ENCODE measurements at places on chromosomes 5 and 9.

DNA sequence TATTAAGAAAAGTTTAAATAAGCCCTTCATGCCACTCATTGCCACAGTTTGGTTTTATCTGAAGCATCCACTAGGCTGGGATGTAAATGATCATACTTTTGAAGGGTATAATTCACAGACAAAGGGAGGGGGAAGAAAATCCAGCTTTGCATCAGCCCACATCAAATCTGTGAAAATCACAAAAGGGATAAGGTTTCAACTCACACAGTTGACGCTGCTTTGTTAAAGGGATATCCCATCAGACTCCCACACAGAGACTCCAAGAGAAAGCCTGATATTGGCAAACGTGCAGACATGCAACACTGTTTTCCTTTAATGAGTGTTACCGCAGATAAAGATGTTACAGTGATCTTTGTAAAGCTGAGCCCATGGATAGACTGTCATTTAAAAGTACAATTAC is 602.9 kb downstream of the TLE1 start:
- no peak for DNase-seq

DNA sequence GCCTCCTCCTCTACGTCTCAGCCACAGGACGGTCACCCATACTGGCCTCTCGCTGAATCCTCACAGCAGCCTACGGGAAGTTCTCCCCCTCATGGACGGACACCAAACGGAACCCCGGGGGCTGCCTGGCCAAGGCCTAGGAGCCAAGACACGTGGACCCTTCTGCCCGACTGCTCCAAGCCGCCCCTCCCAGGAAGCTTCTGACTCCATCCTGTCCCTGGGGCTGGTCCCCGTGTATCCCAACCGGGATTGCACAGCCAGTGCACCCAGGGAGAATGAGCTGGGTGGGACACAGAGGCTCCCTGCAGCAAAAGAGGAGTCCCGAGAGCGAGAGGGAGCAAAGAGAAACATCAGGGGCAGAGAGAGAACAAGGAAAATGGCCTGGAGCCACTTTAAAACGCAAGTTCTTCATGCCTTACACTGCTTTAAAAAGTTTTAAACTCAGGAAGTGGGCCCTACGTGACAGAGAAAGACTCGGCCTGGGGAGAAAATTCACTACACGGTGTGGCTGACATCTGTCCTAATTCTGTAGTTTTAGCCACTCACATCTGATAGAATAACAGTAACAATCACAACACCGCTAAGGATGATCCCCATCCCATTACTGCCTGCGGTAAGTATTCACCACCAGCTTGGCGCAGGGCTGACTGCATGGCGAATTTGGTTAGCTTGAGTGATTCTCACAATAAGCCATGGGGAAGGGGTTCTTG is 3.0 kb downstream of the FAM78A start:
- no peak for DNase-seq

DNA sequence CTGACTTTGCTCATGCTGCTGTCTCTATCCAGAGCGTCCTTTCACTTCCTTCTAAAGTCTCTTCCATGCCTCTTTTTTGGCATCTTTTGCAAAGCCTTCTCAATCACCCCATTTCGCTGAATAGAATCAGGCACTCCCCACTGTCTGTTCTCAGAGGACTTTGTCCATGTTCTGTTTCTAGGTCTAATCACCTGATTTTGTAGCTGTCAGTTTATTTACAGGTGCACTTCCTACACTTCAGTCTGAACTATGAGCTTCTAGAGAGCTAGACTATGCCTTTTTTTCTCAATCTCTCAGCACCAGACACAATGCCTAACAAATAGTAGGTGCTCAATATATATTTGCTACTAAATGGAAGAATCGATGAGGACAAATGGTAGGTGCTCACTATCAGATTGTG is 29.9 kb downstream of the TLR4 start:
- no peak for DNase-seq

DNA sequence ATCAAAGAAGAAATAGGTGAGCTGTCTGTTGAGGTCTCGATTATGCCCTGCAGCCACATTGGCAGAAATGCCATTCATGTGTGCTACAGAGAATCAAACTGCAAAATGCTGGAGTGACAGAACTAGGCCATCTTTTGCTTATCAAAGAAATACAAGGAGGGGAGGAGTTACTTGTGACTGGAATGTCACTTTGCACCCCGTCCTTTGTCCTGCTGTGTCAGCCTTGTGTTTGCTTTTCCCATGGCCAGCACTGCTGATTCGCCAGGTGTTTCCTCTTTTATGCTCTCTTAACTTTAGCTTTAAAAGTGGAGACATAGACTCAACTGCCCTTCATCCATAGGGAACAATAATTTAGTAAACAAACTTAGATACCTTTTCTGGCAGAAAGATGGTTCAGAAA is 54.3 kb downstream of the SLC46A2 start:
- DNase-seq: no peak

- no peak for DNase-seq
Measured at GRCh38 chr9:98899408-98900056, 44.2 kb upstream of the COL15A1 start.

GRCh38 chr9:100561256-100561655 is 16.6 kb upstream of the CAVIN4 start:
- DNase-seq: no peak

DNA sequence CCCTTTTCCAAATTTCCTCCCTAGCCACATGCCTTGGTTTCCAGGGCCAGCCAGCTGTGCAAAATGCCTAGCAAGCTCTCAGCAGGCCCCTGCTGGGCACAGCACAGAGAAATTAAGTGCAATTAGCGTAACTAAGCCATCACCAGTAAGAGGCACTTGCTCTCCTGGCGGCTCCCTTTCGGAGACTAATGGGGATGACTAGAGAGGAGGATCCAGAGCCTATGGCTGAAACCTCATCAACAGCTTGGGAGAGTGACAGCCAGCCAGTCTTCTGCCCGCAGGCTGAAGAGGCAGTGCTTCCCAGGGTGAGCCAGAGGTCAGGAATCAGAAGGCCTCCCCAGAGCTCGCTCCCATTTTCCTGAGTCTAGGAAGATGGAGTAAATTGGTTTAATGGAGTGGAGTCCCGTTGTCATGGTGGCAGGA is 108.4 kb downstream of the KCNIP1 start:
- no peak for DNase-seq

DNA sequence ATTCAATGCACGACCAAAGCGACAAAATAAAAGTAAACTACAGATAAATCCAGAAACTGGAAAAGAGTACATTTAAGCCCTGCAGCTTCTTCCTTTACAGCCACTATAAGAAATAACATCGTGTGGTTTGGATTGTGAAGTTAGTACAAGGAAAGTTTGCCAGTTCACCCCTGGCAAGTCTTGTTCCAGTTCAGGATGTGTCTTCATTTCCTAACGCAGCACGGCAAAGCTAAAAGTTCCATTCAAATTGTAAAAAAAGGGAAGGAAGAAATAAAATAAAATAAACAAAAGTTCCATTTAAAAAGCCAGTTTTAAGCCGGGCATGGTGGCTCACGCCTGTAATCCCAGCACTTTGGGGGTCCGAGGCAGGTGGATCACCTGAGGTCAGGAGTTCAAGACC is 83.3 kb upstream of the RETREG1 start:
- DNase-seq: no peak

DNA sequence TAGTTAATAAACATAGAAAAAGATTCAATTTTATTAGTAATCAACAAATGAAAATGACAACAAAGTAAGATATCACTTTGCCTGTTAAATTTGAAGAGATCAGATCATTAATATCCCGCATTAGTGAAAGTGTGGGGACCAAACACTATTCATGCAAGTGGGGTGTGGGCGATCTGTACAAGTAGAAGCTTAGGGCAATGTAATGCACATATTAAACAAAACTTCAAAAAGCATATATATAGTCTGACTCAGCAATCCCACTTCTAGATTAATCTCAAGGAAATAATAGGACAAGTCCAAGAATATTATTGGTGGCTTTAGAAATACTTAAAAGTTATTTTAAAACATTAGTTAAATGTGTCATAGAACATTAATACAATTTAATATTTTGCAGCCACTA is 188.5 kb downstream of the LRRC70 start:
- DNase-seq: no peak

- DNase-seq: no peak
Measured at GRCh38 chr5:142669477-142669876, 16.4 kb downstream of the FGF1 start.

GRCh38 chr5:125452991-125453390 is 706.6 kb upstream of the ZNF608 start:
- DNase-seq: no peak

DNA sequence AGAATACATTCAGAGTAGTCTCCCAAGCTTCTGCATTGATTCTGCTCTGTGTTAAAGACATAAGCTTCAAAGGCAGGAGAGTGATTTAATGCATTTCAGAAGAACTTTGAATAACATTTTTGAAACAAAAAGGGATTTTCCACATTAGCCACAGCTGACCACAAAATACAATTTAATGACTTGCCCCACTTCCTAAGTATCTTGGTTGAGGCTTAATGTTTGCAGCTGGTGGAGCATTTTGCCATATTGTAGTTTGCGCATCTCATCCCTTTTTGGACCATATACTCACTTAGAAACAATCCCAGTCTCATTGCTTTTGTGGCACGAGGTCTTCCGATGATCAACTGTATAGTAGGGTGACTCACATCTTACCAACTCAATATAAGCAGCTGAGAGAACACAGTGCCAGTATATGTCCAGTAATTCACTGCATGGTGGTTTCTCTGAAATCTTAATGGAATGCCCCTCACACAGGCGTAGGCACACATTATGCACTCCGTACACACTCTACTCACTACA is 455.8 kb upstream of the PTGER4 start:
- DNase-seq: no peak

GRCh38 chr5:142803428-142804125 is 33.4 kb downstream of the ARHGAP26 start:
- DNase-seq: no peak

- no peak for DNase-seq
Measured at GRCh38 chr9:128097543-128098296, 29.7 kb downstream of the SLC25A25 start.

GRCh38 chr9:124741662-124742061 is 29.4 kb downstream of the NR6A1 start:
- no peak for DNase-seq

GRCh38 chr5:33321026-33321425 is 119.7 kb upstream of the TARS1 start:
- no peak for DNase-seq

GRCh38 chr9:108377881-108378280 is 477.9 kb downstream of the ACTL7B start:
- DNase-seq: no peak

DNA sequence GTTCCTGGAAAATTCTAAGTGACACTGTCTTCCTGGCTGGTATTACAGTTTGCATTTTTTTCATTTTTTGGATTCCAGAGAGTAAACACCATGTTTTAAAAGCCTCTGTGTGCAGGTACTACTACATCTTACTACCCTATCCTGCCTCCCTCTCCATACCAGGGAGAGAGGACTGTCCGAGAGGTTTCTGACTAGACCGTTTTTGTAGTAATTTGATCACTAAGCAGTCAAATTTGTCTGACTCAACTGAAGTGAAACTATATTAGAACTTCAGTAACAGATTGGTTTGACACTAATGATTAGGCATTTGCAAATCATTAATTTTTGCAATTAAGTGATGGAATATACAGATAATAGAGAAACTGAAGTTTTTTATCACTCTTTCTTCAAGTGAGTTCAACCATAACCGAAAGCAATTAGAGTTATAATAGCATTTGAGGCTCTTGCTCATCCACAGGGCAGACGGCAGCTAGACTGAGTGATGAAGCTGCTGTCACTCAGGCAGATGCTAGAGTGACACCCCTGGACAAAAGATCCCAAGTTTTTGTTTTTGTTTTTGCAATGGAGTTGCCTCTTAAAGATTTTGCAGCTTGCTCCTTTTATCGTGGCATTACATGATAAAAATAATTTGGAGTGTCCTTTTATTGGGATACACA is 44.3 kb downstream of the SMARCA2 start:
- DNase-seq: no peak

- DNase-seq: no peak
Measured at GRCh38 chr5:155866971-155867370, 460.0 kb upstream of the SGCD start.

DNA sequence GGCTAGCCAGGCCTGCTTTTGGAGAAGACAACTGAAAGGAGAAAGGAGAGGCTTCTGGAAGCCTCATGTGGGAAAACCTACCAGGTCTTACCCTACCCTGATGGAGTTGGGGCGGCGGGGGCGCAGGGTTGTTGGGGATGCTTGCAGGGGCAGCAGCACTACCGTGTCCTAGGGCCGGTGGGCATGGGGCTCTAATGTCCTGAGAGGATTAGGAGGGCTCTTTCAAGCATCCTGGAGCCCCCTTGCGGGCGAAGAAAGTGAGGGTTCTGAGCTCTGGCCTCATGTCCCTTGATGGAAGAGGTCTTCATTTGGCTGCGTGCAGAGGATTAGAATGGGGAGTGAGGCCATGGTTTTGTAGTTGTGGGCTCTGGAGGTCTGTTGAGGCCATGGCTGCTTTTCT is 86.9 kb upstream of the PITX1 start:
- no peak for DNase-seq

GRCh38 chr9:135905380-135906258 is 1.7 kb downstream of the CAMSAP1 start:
- DNase-seq: peak; percentile 37

GRCh38 chr5:35383041-35383440 is 152.8 kb upstream of the PRLR start:
- no peak for DNase-seq

DNA sequence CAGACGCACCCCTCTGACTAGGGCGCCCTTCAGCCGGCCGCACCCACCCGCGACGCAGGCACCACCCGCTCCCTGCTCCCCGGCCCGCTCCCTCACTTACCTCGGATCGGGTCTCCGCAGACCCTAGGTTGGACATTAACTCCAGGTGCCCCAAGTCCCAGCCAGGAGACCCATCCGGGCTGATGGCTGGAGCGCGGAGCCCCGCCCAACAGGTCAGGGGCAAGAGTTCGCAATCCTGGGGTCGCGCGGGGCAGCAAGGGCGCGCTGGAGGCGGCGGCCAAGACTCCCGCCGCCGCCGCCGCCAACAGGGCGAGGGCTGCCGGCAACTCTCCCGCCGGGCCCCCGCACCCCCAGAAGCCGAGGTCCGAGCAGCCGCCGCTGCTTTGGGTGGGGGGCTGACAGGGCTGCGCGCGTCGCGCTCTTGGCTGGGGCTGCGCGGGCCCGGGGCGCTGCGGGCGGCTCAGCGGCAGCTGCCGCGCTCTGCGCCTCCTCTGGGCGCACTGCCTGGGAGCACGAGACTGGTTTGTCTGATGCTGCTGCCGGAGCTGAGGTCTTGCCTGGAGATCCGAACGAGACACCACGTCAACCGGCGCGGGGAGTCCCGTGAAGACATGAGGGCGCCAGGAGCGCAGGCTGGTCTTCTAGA is at the start of gene GDNF:
Gene GDNF (minus strand): TSS at position 635 of the 646 bp plus-strand sequence. CDS start 5,245 bp downstream, outside the sequence.
- DNase-seq: no peak

DNA sequence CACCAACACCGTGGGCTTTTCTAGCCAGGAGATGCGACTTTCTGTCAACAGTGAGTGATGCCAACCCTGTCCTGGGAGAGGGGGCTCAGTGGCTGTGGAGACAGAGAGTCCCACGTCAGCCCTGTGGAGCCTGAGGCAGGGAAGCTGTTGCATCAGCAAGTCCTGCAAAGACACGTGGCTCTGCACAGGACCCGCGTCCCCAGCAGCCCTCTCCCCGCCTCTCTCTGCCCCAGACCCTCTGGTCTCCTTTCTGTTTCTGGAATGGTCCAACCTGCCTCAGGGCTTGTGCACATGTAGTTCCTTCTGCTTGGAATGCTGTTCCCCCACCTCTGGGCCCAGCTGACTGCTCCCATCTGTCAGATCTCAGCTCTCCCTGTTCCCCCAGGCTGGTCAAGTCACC is 60.4 kb downstream of the HMCN2 start:
- no peak for DNase-seq

- DNase-seq: no peak
Measured at GRCh38 chr9:4306777-4307121, 6.9 kb upstream of the GLIS3 start.

Data from activated naive CD8-positive, alpha-beta T cell treated with anti-CD3 and anti-CD28 coated beads, Interleukin-2, amount 50 U/mL, for 16 hours (primary cell).